Activated T-cell treated with anti-CD3 and anti-CD28 coated beads, Interleukin-2, amount 50 U/mL, for 24 hours (primary cell): ENCODE measurements at places on chromosomes 6 and 20.

DNA sequence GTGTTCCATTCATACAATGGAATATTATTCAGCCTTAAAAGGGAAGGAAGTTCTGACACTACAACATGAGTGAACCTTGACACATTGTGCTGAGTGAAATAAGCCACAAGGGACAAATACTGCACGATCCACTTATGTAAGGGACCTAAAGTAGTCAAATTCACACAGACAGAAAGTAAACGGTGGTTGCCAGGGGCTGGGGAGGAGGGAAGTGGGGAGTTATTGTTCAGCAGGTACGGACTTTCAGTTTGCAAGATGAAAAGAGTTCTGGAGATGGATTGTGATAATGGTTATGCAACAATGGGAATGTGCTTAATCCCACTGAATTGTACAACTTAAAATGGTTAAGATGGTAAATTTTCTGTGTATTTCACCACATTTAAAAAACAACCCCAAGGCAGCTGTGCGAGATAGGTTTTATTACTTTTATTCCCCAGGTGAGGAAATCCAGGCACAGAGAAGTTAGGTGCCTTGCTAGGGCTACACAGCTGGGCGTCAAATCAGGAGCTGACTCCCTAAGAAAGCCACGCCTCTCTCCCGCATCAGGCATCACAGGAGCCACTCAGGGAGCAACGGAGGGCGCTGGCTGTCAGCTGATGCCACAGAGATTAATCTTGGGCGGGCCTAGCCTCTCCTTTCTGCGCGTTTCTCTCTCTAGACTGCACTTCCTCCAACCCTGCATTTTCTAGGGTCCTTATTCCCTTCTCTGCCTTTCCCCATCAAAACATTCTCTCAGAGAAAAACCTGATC lies 9.3 kb upstream of the TRAF3IP2 start:
- no peak for DNase-seq

DNA sequence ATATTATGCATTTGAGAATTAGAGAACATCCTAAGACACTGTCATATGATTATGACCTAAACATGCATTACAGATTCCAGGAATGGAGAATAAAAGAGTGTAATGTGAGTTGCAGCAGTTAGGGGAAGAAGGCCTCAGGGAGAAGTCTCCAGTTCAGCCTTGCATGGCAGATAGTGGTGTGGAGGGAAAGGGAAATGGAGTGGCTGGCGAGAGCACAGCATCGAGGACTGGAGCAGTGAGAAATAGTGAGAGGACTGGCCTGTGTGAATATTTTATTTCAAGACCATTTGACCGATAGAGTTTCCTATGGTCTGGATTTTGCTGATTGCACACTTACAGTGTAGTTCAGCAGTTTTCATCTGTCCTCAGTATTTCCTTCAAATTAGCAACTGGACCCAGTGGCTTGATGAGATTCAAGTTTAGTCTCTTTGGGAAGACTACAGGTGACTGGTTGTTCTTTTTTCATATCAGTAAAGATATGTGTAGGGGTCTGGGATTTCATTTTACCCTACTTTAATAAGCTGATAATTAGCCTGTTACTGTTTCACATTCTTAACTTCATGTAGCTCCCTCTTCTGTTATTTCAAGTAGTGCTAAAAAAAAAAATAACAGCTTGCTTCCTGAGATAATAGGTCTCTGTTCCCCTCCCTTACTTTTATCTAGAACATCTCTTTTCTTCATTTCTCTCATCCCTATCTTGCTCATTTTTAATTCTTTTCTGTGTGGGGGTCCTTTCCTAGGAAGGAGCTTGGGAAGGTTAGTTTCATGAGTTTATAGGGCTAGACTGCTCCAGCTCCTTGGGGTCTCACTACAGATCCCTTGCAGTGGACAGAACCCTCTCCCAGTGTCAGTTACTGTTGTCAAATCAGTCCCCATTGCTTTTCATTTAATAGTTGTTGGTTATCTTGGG lies 27.9 kb downstream of the BLTP3A start:
- DNase-seq = no peak

DNA sequence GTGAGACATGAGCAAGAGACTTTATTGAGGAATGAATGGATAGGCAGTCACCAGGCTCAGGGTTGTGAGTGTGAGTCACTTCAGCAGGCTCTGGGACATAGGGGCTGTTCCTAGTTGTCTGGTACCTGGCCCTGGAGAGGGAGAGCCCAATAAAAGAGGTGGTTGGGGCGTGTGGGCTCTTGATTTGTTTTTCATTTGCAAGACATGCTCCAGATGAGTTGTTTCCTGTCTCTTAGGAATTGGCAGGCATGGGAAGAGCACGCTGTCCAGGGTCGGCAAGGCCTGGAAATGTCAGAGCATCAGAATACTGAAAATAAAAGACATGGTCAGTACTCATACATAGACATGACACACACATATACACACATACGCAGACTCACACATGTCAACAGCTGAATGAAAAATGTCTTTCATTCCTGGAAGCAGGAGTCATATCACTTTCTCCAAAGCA lies 166.3 kb upstream of the SULF2 start:
- DNase-seq = no peak

DNA sequence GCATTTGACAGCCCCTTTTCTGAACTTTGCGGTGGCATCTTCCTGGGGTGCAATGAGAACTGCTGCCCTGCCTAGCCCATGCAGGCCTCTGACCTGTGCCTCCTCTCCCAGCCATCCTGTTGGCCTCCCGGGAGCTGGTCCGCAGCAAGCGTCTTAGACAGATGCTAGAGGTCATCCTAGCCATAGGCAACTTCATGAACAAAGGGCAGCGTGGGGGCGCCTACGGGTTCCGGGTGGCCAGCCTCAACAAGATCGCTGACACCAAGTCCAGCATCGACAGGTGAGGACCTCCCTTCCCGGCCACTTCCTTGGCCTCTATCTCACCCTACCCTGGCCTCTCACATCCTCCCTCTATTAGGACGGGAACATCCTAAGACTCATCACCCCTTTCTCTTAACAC lies 37.6 kb downstream of the MOCS1 start:
- DNase-seq = peak; percentile 7

DNA sequence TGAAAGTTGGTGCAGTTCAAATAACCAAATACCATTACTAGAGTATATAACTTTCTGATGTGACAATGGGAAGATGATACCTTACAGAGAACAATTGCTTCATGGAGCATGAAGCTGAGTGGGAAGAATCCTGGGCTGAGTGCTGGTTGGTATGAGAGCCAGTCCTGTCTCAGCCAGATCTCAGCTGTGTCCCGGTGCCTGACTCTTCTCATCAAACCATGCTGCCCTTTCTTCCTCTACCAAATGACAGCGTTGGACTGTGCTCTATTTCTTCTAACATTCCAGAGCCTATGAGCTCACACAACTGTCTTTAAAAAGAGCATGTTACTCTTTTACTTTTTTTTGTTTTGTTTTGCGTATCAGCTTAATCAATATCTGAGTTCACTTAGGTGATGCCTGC lies 27.5 kb upstream of the PBOV1 start:
- no peak for DNase-seq

DNA sequence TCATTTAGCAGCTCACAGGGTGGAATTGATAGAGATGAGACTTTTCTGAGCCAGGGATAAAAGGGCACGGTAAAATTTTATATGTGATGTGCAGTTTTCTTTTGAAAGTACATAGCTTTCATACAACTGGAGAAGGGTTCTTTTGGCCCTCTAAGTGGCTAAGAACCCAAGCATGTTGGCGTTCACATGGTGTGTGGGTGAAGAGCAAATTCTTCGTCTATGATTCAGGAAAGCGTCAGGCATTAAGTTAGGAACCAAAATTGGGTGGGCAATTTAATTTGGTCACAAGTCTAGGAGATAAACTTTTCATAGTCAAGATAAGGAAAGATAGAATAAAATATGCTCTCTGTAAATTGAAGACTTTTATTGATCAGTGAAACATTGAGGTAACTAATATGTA lies 153.9 kb downstream of the UTRN start:
- no peak for DNase-seq

GRCh38 chr6:135135835-135136234 lies 45.3 kb upstream of the MYB start:
- DNase-seq = no peak

- no peak for DNase-seq
Observed at GRCh38 chr6:25041485-25042035, 105.8 kb upstream of the RIPOR2 start.

DNA sequence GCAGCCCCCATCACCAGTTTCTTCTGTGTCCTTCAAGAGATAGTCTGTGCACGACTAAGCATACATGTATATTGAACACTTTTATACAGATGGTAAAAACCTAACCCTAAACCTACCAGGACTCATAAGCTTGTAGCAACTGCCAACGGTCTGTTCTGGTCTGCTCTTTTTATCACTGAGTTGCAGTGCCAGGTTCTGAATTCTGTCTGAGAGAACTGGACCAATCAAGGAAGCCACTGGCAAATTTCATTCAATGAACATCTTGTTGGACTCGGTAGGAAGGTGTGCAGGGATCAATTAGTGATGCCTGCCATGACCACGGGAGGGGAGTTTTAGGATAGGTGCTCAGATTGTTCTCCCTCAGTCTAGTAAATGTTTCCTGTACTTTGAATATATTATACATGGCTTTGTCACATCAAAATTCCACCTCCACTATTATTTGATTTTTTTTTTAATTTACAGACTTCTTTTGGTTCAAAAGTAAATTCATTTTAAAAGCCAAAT lies 146.8 kb downstream of the EYA2 start:
- no peak for DNase-seq

DNA sequence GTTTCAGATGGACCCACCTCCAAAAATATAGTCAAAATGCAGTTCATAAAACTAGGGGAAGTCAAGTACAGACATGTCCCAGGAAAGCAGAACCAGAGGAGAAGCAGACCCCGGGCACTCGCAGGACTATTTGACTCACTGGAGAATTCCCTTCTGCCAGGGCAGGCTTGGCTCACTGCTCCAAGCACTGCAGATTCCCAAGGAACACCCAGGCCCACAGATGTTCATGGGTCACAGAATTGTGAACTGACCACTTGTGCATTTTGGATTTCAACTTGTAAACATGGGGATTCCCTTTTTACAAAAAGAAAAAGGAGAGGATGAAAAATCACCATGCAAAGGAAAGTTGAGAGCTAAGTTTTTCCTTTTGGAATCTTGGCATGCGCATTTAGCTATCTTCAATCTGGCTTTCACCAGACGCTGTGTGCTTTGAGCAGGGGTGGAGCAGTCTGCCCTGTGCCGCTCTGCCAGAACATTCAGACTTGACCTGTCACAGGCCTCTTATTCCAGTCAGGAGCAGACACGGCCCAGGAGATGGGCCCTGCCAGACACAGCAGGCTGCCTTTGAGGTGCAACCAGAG lies 237.5 kb upstream of the TAB2 start:
- DNase-seq = no peak

DNA sequence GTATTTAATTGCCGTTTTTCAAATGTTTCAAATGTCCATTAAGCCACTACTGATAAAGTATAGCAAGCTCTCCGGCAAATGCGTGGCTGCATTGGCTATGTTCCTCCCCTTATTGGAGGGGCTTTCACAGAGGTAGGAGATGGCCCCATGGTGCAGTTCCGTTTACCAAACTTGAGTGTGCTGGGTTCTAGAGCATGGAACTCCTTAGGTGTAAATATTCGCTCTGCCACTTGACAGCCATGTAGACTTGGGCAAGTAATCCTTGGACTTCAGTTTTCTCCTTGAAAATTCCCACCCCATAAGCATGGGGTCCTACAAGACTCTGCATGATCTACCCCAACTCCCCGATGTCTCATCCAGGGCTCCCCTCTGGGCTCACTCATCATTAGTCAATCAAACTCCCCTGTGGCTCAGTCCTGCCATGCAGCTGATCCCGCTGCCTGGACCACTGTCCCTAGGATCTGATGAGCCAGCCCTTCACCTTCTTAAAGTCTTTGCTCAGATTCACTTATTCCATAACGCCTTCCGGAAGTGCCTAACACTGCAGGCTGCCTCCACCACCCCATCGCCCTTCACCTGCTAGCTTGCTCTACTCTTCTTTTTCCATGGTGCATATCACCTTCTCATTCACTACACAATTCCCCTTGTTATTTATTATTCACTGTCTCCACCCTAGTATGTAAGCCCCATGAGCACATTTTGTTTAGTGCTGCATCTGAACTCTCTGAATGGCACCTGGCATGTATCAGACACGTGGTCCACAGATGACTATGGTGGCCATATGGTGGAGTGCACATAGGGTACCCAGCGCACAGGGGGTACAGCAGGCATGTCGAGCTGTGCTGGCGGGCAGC lies 18.8 kb downstream of the PRR18 start:
- no peak for DNase-seq
